HepG2 (cell line): ENCODE measurements at places on chromosomes 11 and 22. TPM values are rescaled to one million over a fixed set of nuclear protein-coding genes. Genes with fewer than 3 reads are reported as not detected.

Gene SCT
- not detected in 2 replicates for polyA plus RNA-seq

Gene LDHAL6A
- polyA plus RNA-seq = not detected in 2 replicates

Gene OR10A2
- not detected in 2 replicates for polyA plus RNA-seq

Gene MYBPC3
- 0.01 TPM in 1 of 2 replicates, not detected in the other for polyA plus RNA-seq

Gene APOA4
- 7.2 and 11.0 TPM in 2 replicates for polyA plus RNA-seq

Gene BEST1
- 0.65 and 2.3 TPM in 2 replicates for polyA plus RNA-seq

Gene APOL5
- not detected in 2 replicates for polyA plus RNA-seq

Gene FJX1
- 0.10 and 0.40 TPM in 2 replicates for polyA plus RNA-seq

Gene KCTD21
- 13.2 and 13.5 TPM in 2 replicates for polyA plus RNA-seq

Gene TMEM121B
- not detected in 2 replicates for polyA plus RNA-seq

Gene CNTF
- 0.47 and 0.51 TPM in 2 replicates for polyA plus RNA-seq

Gene A4GALT
- polyA plus RNA-seq = 1.1 and 2.7 TPM in 2 replicates
